Stimulated activated CD8-positive, alpha-beta memory T cell treated with anti-CD3 and anti-CD28 coated beads, Interleukin-4, amount 100 ng/mL, for 1 hour (primary cell): ENCODE measurements at places on chromosomes 5 and 9.

- DNase-seq, result no peak
Observed at GRCh38 chr9:135100241-135100681, 12.8 kb downstream of the OLFM1 start.

DNA sequence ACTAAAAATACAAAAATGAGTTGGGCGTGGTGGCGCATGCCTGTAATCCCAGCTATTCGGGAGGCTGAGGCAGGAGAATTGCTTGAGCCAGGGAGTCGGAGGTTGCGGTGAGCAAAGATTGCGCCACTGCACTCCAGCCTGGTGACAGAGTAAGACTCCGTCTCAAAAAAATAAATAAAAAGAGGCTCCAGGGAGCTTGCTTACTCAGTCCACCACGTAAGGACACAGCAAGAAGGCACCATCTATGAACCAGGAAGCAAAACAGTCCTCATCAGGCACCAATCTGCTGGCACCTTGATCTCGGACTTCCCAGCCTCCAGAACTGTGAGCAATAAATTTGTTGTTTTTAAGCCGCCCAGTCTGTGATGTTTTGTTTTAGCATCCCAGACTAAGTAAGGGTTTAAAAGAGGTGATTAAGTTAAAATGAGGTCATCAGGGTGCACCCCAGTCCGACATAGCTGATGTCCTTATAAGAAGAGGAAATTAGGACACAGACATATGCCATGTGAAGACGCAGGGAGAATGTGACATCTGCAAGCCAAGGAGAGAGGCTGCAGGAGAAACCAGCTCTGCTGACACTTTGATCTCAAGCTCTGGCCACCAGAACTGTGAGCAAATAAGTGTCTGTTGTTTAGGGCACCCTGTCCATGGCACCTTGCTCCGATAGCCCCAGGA is 45.9 kb downstream of the C9orf50 start:
- DNase-seq, result no peak

DNA sequence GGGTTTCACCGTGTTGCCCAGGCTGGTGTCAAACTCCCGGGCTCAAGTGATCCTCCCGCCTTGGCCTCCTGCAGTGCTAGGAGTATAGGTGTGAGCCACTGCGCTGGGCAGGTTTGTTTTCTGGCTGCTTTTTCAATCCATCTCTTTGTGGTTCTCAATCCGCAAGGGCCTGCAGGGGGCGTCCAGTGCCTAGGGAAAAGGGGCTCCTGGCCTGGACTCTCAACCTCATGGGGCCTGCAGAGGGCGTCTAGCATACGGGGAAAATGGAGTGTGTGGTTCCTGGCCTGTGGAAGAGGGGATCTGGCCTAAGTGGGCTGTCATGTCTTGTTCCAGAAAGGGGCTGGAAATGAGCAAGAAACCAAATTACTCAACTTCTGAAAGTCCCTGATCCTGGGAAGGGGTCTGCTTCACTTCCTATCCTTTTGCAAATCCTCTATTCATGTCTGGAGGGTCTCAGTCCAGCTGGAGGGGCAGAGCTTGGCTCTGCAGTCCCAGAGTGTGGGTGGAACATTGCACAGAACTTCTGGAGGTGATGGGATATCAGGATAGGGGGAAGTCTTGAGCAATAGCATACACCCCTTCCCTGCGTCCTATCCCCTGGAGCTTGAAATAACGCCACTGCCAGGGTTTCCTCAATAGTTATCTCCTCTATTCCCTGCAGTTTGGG is 12.7 kb upstream of the CCL27 start:
- DNase-seq, result no peak

DNA sequence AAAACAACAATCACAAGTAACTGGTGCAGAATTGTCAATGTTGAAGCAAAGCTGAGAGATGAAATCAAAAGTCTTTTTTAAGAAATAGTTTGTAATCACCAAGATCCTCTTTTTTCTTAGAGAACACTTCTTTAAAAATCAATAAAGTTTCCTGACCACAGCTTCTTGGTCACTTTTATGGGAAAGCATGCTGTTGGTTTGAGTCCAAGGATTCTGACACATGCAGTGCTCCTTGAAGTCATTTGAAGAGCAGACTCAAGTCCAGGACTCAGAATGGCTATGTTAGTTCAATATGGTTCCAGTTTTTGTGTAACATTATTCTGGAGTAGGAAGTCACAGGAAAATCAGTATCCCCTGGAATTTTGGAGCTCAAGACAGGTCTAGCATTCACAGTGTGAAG is 480.6 kb downstream of the NR2F1-AS1 start:
- DNase-seq, result no peak

GRCh38 chr5:95759634-95760033 is 28.5 kb downstream of the RHOBTB3 start:
- no peak for DNase-seq

DNA sequence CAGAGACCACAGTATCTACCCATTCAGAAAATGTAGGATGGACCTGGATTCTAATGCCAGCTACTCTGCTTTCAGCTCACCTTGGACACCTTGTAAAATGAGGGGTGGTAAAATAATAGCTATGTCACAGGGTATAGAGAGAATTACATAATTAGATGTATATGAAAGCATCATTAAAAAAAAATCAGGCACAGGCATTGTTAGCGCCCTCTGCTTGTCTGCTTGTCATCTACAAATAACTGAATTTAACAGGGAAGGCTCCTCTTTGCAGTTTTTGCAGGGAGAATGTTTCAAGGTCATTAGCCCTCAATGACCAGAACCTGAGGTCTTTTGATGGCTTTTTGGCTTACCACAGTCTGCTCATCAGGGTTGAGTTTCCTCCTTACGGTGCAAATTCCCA is 58.0 kb downstream of the GPR21 start:
- no peak for DNase-seq

- no peak for DNase-seq
Observed at GRCh38 chr5:154284433-154284832, 93.9 kb downstream of the GALNT10 start.

GRCh38 chr9:104861397-104861796 is 66.6 kb downstream of the ABCA1 start:
- no peak for DNase-seq

- DNase-seq, result no peak
Observed at GRCh38 chr9:125460883-125461635, 199.4 kb downstream of the GAPVD1 start.

GRCh38 chr9:122095010-122095767 is 2.1 kb upstream of the TTLL11 start:
- DNase-seq, result peak; percentile 27
